CD8-positive, alpha-beta memory T cell (primary cell): ENCODE measurements at places on chromosomes 5 and 9. TPM values are rescaled to one million over a fixed set of nuclear protein-coding genes. Genes with fewer than 3 reads are reported as not detected.

GARIN3 gene
- polyA plus RNA-seq: not detected

DNA sequence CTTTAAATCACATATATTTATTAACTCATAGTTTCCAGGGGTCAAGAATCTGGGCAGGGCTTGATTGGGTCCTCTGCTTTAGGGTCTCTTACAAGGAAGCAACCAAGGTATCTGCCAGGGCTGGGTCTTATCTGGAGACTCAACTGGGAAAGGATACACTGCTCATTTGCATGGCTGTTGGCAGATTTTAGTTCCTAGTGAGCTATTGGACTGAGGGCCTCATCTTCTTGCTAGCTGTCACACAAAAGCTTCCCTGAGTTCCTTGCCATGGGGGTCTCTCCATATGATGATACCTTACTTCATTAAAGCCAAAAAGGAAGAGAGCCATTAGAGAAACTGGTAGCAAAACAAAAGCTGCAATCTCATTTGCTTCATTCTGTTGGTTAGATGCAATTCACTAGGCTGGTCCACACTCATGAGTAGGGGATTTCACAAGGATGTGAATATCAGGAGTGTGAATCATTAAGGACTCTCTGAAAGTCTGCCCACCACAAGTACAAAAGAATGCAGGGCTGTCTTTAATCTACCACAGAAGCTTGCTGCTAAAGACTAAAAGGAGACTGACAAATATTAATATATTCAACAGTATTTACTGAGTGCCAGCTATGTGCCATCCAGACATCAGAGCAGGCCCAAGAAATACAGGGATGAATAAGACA lies 42.0 kb upstream of the TIMD4 start:
- H3K36me3 ChIP-seq: no peaks in the 10 kb centered on the region
- H3K4me3 ChIP-seq: no peak overlapping the region
- no peak for DNase-seq
- no peak overlapping the region for H3K27ac ChIP-seq
- H3K4me1 ChIP-seq: no peaks in the 10 kb centered on the region

- no peaks in the 10 kb centered on the region for H3K36me3 ChIP-seq
- no peak for DNase-seq
- H3K27ac ChIP-seq: no peak overlapping the region
- H3K4me3 ChIP-seq: no peak overlapping the region
- H3K27me3 ChIP-seq: no peaks in the 10 kb centered on the region
Measured at GRCh38 chr5:115418788-115419187, 122.3 kb upstream of the CCDC112 start.

GRCh38 chr9:121663591-121663990 lies 12.2 kb downstream of the DAB2IP start:
- H3K36me3 ChIP-seq: no peaks in the 10 kb centered on the region
- no peak overlapping the region for H3K27ac ChIP-seq
- DNase-seq: no peak

POLR1E gene
- polyA plus RNA-seq: 21.4 TPM

IL17B gene
- polyA plus RNA-seq: not detected

DNA sequence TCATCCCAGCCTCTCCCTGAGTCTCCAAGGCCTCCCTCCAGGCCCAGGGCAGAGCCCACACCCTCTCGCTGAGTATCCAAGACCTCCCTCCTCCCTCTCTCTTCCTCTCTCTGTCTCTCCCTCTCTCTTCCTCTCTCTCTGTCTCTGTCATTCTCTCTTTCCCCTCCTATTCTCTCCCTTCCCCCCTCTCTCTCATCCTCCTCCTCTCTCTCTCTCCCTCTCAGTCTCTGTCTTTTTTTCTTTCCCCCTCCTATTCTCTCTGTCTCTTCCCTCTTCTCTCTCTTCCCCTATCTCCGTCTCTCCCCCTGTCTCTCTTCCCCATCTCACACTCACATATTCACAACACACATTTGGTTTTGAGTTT lies 8.1 kb downstream of the SLC6A19 start:
- H3K4me1 ChIP-seq: no peaks in the 10 kb centered on the region
- H3K27ac ChIP-seq: no peak overlapping the region
- no peak overlapping the region for H3K4me3 ChIP-seq
- H3K27me3 ChIP-seq: no peaks in the 10 kb centered on the region
- H3K36me3 ChIP-seq: no peaks in the 10 kb centered on the region

GRCh38 chr9:98806394-98807035 lies 955 bp upstream of the GALNT12 start:
- no peaks in the 10 kb centered on the region for H3K27me3 ChIP-seq
- DNase-seq: no peak
- H3K4me3 ChIP-seq: no peak overlapping the region

DNA sequence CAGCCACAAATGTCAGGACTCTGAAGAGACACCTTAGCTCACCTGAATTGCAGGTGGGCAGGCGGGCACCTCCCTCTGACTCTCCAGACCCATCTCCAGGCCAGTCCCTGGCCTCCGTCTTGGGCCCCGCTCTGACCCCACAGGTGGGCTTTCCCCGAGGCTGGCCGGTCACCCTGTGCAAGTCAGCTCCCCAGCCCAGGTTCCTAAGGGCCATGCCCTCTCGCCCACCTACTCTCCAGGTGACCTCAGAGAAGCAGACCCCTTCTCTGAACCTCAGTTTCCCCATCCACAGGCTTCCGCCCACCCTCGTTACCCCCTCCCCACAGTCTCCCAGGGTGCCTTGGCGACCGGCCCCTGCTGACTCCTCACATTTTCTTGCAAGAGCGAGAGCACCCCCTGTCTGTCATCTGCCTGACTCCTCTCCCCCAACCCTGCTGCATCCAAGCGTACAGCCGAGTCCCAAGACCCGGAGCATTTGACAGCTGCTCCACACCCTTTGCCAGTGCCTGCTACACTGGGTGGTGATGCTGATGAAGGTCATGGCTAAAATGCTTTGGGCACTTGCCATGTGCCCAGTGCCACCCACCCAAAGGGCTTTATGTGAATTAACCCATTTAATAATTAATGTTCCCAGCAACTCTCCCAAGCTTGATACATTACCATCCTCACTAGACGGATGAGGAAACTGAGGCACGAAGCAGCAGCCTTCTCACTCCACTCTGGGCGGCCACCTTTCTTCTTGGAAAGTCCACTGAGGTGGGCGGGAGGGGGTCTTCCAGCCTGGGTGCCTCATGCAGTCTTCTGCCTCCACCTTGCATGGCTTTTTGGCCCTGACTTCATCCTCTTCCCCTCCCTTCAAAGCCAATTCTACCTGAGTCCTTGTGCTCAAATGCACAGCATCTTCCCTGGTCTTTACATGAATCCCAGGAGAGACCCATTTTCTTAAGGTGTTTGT lies 51.1 kb upstream of the ORM1 start:
- no peaks in the 10 kb centered on the region for H3K27me3 ChIP-seq
- DNase-seq: no peak
- no peaks in the 10 kb centered on the region for H3K36me3 ChIP-seq
- no peak overlapping the region for H3K27ac ChIP-seq

SLC25A2 gene
- not detected for polyA plus RNA-seq

DNA sequence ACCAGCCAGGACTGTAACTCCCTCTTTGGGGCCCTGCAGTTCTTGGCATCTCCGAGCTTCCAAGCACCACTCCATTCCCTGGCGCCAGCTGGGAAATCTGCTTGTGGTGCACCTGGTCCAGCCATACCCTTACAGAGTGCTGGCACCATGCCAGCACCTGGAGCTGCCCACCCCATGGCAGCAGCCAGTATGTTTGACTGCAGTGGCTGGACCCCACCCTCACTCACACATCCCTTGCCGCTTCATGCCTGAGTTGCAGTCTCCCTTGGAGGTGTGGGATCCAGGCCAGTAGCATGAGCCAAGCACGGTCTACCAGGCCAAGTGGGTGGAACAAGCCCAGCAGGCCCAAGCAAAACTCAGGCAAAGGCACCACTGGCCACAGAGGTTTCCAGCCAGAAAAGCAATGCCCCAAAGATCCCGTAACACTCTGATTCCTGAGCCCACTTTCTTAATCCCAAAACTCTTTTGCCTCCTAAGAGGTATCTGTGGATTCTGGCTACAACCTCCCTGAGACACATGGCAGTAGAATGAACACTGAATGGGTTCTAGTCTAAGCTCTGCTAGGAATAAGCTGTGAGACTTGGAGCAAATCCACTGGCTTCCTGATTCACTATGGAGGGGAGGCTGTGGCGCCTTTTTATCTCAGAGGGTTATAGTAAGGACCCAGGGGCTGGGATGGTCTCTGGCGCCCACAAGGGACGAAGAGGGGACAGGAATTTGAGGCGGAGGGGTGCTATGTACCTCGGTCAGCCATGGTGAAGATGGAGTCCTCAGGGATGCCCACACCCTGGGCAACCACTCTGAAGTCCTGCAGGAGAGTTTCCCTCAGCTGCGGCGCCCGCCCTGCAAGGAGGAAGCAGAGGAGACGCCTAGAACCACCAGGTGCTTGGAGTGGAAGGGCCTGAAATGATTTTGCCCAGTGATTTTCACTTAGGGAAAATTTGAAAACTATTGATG lies 5.6 kb downstream of the AMBP start:
- no peak overlapping the region for H3K27ac ChIP-seq
- no peaks in the 10 kb centered on the region for H3K4me1 ChIP-seq
- H3K36me3 ChIP-seq: no peaks in the 10 kb centered on the region

DNA sequence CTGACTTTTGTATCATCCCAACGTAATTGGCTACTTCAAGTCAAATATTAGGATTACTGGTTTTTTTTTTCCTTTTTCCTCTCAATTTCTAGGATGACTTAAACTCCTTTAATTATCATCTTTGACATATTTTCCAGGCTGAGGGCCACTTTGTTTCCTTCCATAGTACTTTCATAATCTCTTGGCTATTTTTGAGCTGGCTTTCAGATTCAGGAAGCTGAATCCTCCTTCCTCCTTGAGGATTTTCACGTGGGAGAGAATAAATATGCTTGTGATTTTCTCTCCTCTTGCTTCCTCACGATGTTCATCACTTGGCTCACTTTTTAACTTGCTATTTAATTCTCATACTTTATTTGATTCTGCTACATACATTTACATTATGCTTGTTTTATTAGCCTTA lies 88.1 kb downstream of the ITGA1 start:
- no peak for DNase-seq
- H3K4me3 ChIP-seq: no peak overlapping the region
- H3K4me1 ChIP-seq: no peaks in the 10 kb centered on the region
- no peaks in the 10 kb centered on the region for H3K27me3 ChIP-seq
- no peak overlapping the region for H3K27ac ChIP-seq

DNA sequence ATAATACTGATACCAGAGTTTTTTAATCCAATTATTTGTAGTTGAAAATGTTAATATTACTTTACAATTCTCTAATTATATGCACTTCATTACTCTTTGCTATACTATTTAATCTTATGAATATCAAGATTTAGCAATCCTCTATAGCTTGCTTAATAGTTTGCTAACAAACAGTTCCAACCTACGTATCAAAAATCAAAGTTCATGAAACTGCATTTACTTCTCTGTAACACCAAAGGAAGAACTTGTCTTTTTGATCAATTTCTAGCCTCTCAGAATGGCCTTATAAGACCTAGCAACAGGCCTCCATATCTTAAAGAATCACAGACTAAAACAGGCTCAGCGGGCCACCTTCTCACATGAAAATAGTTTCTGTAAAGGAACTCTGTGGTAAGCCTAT lies 68.9 kb downstream of the ADAMTS6 start:
- H3K36me3 ChIP-seq: no peaks in the 10 kb centered on the region
- H3K27me3 ChIP-seq: no peaks in the 10 kb centered on the region
- no peak overlapping the region for H3K4me3 ChIP-seq
- no peak for DNase-seq
- H3K4me1 ChIP-seq: no peaks in the 10 kb centered on the region

DNA sequence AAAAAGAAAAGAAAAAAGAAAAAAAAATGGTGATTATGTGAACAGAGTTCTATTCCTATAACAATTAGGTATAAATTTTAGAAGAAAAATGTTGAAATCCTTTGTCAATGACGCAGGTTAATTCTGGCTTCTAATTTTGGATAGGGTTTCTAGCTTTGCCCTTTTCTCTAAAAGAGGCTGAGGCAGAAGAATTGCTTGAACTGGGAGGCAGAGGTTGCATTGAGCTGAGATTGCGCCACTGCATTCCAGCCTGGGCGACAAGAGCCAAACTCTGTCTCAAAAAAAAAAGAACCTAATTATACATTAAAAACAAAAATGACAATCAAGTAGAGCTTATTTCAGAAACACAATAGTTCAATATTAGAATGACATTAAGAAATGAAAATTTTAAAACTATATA lies 2.9 kb downstream of the STXBP1 start:
- DNase-seq: no peak
- H3K36me3 ChIP-seq: no peaks in the 10 kb centered on the region
- H3K27ac ChIP-seq: no peak overlapping the region
- no peaks in the 10 kb centered on the region for H3K27me3 ChIP-seq

GRCh38 chr9:90552317-90552716 lies 90.3 kb downstream of the DIRAS2 start:
- no peak overlapping the region for H3K4me3 ChIP-seq
- DNase-seq: no peak
- H3K36me3 ChIP-seq: no peaks in the 10 kb centered on the region
- H3K27me3 ChIP-seq: no peaks in the 10 kb centered on the region
- no peak overlapping the region for H3K27ac ChIP-seq

DNA sequence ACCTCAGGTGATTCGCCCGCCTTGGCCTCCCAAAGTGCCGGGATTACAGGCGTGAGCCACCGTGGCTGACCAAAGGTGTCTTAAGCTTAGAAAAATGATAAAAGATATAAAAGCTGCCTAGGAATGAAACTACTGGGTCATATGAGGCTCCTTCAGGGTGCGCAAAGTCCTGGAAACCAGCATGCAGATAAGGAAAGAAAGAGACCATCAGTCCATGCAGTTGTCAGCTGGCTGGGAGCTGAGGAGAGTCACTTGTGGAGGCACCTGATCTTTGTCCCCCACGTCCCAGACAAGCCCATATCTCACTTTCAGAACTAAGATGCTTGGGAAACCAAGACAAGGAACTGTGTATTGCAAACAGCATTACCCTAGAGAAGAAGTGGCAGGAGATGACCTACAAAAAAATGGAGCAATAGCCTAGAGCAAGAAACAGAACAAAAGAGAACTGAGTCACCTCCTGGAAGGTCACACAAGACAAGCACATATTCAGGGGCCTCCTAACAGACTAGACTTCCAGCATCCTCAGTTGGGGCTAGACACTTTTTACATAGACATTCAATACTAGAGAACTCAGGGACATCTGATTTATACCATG lies 2.8 kb upstream of the CCDC125 start:
- no peak for DNase-seq
- H3K27me3 ChIP-seq: no peaks in the 10 kb centered on the region
- peaks cover 18% of the 10 kb centered on the region for H3K4me1 ChIP-seq
- H3K27ac ChIP-seq: no peak overlapping the region
- H3K36me3 ChIP-seq: no peaks in the 10 kb centered on the region
